Upper lobe of left lung (tissue), 6 donors: ENCODE measurements at places on chromosomes 7 and 10. TPM values are rescaled to one million over a fixed set of nuclear protein-coding genes. Genes with fewer than 3 reads are reported as not detected.

FOXP2 gene
- total RNA-seq, result 24.1 TPM

- peak; percentile 5 for DNase-seq
Observed at GRCh38 chr10:132366006-132366405, 31.0 kb upstream of the PWWP2B start.

- no peak for DNase-seq
Observed at GRCh38 chr10:62690703-62691102, 113.8 kb upstream of the ADO start.

PITX3 gene
- not detected for total RNA-seq

IRF5 gene
- 10.7 TPM for total RNA-seq

- DNase-seq, result no peak
Observed at GRCh38 chr7:44852590-44852989, 4.7 kb upstream of the H2AZ2 start.

DNA sequence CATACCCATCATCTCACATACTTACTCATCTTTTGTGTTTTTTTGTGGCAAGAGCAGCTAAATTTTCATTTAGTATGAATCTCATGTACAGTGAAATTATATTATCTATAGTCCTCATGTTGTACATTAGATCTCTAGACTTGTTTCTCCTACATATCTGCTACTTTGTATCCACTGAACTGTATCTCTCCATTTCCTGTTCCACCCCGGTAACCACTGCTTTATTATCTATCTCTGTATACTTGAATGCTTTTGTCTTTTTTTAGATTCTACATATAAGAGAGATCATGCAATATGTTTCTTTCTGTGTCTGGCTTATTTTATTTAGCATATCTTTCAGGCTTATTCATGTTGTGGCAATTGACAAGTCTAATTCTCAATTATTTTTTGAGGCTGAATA lies 125.1 kb downstream of the ANKRD7 start:
- no peak for DNase-seq

- no peak for DNase-seq
Observed at GRCh38 chr10:132296666-132297443, 10.9 kb downstream of the STK32C start.
